ENCODE measurements at places on chromosomes 1 and 21. TPM values are rescaled to one million over a fixed set of nuclear protein-coding genes. Genes with fewer than 3 reads are reported as not detected.

The NHLH1 gene
- 0.49 TPM for polyA plus RNA-seq

- DNase-seq: no peak
Measured at GRCh38 chr1:93698329-93699048, 16.9 kb upstream of the BCAR3 start.

The SH2D5 gene
- 7.2 TPM for polyA plus RNA-seq

- no peak for DNase-seq
Measured at GRCh38 chr1:1228187-1228586, 3.6 kb downstream of the SDF4 start.

The SPATA21 gene
- polyA plus RNA-seq: 0.09 TPM

DNA sequence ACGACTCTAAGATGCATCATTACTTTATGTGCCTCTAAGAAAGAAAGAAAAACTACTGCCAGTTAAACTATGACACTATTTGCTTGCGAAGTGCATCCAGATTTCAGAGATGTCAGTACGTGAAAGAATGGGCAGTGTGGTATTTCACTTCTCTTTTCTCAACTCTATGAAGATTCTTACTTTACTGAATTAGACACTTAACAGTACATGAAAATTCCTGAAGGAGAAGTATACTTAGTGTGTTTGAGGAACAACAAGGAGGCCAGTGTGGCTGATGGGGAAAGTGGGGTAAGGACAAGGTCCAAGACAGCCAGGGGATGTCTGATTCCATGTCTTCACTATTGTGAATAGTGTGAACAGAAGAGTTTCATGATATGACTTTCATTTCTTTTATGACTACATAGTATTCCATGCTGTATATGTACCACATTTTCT is 53.9 kb upstream of the HSD17B7 start:
- no peak for DNase-seq

- DNase-seq: no peak
Measured at GRCh38 chr1:178023181-178023618, 53.3 kb upstream of the SEC16B start.

The NBPF10 gene
- 0.36 TPM for polyA plus RNA-seq

The TP73 gene
- polyA plus RNA-seq: 0.09 TPM

The TNNT2 gene
- polyA plus RNA-seq: 0.09 TPM

GRCh38 chr1:182367926-182368325 is 23.7 kb downstream of the GLUL start:
- DNase-seq: no peak

- DNase-seq: no peak
Measured at GRCh38 chr21:42617486-42617885, 35.9 kb upstream of the PDE9A start.

- DNase-seq: no peak
Measured at GRCh38 chr1:223077247-223077833, 65.7 kb downstream of the TLR5 start.

The DNALI1 gene
- polyA plus RNA-seq: not detected

DNA sequence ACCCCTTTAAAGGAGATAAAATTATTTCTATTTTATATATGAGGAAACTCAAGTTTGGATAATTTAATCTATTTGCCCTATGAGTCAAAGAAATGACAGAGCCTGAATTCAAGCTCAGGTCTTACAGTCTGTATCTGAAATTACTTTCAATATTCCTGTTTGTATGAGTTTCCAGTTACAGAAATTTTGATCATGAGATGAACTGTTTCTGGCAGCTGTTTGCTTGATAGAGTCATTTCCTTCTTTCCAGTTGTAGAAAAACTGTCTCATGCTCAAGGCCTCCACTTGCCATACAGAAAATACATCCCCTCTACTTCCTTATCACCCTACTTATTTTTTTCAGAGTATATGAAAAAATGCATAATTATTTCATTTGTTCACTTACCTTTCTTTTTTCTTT is 87.6 kb downstream of the PTPRC start:
- no peak for DNase-seq

DNA sequence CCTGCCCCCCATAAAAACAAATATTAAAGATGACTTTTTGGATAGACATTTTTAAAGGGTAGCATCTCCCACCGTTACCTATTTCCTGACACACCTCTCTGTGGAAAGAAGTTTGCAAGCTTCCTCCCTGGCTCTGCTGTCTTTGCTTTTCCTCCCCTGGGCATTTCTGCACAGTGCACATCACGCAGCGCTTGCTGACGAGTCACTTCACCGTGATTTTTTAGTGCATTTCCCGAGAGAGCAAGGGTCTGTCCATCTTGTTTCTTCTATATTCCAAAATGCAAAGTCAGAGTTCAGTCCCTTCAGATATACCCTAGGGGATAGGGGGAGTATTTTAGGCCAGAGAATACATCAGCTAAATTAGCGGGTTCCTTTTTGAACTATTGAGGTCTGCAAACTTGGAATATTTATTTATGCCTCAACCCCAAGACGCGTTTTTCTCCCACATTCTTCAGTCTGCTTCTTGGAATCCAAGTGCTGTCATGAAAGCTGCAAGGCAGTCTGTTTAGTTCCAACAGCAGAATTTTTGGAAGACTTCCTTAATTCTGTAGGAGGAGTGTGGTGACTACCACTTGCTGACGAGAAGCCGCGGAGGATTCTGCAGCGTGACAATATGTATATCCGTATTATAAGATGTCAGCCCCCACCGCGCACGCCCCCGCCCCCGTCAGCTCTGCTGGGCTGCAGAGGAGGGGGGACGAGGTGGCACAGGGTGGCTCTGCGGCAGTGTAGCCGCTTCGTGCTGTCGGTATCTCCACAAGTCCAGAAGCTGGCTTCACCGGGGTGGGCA is 22.4 kb downstream of the SMYD2 start:
- no peak for DNase-seq

- no peak for DNase-seq
Measured at GRCh38 chr21:46388896-46389295, 64.9 kb downstream of the PCNT start.

GRCh38 chr1:67350783-67351182 is 43.1 kb downstream of the IL12RB2 start:
- DNase-seq: no peak

DNA sequence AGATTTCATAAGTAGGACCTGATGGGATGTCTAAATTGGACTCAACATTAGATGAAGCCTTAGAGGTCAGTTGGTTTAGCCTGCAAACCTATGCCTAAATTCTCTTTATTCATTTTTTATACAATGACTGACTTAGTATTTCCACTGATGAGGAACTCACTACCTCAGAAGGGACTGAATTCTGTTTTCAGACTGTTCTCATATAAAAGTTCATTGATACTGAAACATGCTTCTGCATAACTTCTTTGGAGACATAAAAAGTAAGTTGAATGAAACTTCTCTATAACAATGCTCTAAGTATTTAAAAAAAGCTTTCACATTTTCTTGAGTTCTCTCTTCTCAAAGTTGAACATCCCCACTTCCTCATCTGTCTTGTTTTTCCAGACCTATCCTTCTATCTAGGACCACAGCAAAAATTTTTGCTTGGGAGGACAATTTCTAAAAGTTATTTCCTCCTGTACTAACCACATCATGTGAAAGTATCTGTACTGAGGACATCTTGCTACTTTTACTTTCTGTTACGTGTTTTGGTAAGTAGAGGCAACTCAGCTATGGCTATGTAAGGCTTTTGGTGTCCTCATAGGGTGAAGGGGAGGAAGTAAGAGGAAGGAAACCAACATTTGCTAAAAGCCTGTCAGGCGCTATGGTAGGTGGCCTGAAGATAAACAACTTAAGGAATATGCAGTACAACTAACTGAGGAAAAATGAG is 64.1 kb downstream of the USP24 start:
- DNase-seq: no peak

- no peak for DNase-seq
Measured at GRCh38 chr1:186492531-186493291, 31.8 kb upstream of the PDC start.

- no peak for DNase-seq
Measured at GRCh38 chr1:41533731-41534080, 49.2 kb upstream of the EDN2 start.

The KRTAP13-2 gene
- not detected for polyA plus RNA-seq

GRCh38 chr1:63261736-63262458 is 60.5 kb upstream of the FOXD3 start:
- DNase-seq: no peak

The PGLYRP3 gene
- not detected for polyA plus RNA-seq

Measured in A549 (cell line).